NCI-H226 (cell line): ENCODE measurements at places on chromosomes 12 and 14.

- DNase-seq: peak; percentile 17
Observed at GRCh38 chr14:80607430-80608190, 333.9 kb downstream of the CEP128 start.

DNA sequence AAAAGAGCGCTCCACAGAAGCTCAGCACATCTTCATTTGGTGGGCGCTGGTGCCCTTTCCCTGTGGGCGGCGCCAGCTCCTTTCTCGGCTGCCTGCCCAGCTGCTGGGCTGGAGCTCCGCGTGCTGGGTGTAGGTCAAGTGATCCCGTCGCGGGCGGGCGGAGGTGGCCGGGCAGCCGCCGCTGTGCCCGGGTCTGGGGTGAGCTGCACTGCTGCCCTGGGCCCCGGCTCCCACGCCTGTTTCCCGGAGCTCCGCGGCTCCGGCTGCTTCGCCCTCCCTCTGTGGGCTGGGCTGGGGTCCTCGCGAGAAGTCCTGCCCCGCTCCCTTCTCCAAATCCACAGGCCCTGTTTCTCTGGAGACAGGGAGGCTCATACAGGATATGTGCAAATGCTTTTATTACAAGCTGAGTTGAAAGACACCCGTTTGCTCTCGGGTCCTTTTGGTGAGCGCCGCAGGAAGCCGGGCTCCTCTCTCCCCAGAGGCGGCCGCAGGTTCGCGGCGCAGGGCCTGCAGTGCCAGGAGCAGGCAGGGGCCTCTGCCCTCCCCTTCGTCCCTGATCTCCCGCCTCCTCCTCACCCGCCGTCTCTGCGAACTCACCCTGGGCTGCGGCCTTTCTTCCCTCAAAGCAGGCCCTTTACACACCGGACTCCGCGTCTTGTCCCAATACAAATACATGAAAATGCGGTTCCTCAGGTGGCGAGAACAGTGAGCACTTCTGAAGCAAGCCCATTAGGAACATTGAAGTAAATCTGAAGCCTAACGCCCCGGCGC lies 67.8 kb upstream of the CAPRIN2 start:
- DNase-seq: no peak

GRCh38 chr12:47509398-47509851 lies 196.4 kb downstream of the RPAP3 start:
- DNase-seq: peak; percentile 81

- DNase-seq: peak; percentile 71
Observed at GRCh38 chr14:33061667-33062325, 123.1 kb downstream of the NPAS3 start.

DNA sequence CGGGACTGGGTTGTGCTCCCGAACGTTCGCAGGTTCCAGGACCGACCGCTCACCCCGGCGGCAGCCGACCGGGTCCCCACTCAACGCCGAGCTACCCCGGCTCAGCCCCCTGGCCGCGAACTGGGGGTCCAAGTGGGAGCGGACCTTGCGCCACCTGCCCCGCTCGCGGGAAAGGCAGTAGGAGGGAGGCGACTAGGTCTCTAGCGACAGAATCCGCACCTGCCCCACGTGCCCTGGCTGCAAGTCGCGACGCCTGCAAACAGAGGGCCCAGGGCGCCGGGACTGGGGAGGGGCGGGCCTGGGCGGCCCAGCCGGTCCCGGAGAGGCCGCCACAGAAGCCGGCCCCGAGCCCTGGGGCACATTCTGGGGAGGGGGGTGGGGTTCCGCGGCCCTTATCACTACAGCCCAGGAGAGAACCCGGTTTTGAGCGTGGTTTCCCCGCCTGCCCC lies 239.2 kb upstream of the CPNE8 start:
- DNase-seq: no peak

GRCh38 chr14:76760331-76761135 lies 735 bp upstream of the VASH1 start:
- DNase-seq: no peak

DNA sequence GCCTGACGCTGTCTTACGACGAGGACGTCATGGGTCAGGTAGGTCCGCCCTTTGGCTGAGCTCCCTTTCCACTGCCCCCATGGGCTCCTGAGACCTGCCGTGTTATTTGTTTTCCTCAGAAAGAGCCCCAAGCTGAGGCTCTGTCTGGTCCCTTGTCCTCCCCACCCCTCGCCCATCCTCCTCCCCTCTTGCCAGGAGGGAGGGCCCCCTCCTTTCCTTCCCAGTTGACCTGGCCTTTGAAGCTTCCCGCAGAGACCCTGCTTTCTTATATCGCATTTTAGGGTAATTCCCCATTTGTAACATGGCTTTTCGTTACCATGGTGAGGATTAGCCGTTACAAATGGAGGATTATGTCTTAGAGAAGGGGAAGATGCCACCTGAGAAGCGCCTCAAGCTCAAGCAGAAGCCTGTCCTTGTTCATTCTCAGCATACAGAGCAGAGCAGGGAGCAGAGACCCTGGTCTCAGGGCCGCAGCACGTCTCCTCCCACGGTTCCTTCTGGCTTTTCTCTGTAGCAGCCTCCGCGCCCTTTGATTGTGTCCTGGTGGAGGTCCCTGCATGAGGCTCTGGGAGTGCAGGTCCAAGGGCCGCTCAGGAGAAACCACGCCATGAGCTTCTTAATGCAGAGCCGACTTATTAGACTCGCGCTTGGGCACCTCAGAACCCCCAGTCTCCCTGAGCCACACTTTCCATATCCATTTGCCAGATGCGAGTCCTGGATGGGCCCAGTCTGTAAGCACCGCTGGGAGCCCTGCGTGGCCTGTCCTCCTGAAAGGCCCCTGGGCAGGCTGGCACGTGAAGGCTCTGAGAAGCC lies 47.2 kb downstream of the UBE3B start:
- DNase-seq: no peak

- DNase-seq: no peak
Observed at GRCh38 chr12:19453961-19454360, 14.7 kb downstream of the AEBP2 start.

DNA sequence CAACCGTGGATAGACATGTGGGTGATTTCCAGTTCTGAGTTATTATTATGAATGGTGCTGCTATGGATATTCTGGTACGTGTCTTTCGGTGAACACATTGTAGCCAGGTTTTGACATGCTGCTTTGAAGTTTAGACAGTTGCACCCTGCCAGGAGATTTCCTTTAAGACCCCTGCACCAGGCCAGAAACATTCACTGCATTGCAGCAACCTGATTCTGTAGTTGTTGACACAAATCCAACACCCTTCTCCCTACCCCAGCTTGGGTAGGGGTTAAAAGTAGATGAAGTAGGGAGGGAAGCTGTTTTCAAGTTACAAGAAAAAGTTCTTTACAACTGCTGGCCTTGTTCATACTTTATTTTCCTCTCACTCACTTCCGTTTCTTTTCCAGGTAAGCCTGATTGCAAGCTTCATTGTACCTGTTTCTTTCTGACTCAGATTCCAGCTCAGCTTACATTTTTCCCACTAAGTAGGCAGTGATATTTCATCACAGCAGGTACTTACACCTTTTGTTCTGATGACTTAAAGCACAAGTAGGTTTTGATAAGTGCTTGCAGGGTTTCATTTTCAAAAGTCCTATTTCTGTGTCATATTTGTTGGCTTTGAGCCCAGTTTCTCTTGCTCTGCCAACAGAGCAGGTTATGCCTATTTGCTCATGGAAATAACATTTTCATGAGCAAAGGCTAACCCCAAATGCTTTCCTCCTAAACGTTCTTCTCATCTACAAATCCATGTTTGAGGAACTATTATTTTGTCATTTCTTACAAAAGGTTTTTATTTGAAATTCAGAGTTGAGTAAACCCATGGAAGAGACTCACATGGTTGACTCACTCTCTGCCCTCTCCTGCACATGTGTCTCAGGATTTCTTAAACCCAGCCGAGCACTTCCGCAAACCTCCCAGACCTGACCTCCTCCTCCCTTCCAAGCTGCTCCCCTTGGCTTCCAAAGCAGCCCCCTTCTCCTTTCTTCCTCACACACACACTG lies 12.1 kb upstream of the LTA4H start:
- peak; percentile 43 for DNase-seq

DNA sequence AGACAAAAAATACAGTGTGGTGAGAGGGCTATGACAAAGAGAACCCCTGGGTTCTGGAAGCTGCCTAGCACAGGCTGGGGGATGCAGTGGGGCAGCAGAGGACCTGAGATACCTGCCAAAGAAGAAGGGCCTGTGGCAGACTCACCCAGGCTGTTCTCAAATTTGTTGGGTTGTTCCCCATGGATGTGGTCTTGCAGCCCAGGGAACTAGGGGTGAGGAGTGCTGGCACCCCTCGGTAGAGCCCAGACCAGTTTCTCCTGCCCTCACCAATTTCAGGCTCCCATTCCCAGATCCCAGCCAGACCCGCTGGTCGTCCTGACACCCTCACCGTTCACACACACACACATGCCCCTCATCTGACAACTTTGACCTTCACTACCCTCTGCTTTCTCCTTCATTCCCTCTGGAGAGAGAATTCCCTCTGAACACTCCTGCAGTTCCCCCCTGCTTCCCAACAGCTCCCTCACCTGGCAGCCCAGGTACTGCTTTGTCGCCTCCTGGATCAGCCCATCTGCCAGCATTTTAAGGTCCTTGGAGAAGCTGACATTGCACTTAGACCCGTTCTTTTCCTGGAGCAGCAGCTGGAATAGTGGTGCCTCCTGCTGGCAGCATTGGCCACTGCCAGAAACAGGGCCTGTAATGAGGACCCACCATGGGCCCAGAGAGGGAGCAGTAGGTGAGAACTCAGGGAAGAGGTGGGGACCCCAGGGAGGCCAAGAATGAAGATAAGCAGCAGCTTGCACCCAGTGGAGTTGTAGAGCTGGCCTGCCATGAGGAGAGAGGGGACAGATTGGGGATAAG lies 5.9 kb upstream of the GDF11 start:
- DNase-seq: peak; percentile 72

DNA sequence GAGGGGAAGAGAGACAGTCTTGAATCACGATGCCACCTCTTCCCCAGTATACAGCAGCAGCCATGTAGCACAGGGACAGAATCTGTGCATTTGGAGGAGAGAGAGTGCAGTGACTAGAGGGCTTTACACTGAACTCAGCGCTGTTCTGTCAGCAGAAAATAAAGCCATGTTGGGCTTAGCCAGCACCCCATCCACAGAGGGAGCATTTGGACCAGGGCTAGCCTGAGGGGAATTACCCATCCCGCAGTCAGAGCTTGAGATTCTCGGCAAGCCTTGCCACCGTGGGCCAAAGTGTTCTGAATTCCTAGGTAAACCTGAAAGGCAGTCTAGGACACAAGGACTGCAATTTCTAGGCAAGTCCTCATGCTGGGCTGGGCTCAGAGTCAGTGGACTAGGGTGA lies 120.4 kb upstream of the CNOT2 start:
- no peak for DNase-seq

DNA sequence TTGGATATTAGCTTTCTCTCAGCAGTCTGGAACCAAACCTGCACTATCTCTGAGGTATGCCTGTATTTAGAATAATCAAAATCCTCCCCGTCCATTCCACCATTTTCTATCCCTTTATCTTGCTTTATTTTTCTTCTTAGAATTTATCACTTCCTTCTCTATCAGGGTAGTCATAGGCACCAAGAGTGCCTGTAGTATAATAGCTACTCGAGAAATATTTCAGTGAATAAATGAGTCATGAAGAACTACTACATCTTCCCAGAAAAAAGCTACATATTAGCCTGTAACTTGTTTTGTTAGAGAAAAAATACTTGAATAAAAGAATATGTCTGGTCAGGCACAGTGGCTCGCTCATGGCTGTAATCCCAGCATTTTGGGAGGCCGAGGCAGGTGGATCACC lies 4.3 kb downstream of the SLC2A14 start:
- peak; percentile 51 for DNase-seq
